ENCODE measurements at places on chromosomes 16 and 17. TPM values are rescaled to one million over a fixed set of nuclear protein-coding genes. Genes with fewer than 3 reads are reported as not detected.

Gene JUP
- 317 TPM for total RNA-seq

DNA sequence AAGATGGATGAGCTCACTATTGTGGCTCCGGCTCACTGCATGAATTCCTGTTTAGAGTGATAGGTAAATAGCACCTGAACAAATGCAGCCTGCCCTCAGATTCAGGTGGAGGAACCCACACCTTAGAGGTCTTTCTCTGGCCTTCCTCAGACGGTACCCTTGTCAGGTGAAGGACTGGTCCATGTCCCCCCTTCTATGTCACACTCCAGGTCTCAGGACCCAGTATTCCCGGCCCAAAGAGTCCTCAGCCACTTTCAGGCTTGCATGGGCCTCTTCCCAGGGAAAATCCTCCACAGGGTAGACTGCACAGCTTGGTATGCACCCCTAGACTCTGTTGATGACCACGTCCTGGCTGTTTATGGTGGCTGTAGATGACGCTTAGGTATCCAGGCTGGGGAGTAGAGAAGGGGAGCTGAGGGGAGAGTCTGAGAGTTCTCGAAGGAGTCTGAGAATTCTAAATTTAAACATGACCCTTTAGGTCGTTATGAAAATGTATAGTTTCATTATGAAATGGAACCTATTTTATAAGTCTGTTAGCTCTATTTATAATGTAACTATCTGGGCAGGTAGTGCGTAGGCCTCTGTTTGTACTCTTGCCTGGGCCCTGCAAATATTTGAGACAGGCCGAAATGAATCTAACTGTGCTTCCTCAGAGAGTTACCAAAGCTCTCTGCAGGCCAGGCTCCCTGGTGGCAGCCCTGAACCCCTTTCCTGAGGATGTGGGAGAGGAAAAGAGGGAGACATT, 32.5 kb upstream of the CCR7 start:
- no peak for DNase-seq

- no peak for DNase-seq
Observed at GRCh38 chr17:3885970-3886369, 6.9 kb downstream of the CAMKK1 start.

DNA sequence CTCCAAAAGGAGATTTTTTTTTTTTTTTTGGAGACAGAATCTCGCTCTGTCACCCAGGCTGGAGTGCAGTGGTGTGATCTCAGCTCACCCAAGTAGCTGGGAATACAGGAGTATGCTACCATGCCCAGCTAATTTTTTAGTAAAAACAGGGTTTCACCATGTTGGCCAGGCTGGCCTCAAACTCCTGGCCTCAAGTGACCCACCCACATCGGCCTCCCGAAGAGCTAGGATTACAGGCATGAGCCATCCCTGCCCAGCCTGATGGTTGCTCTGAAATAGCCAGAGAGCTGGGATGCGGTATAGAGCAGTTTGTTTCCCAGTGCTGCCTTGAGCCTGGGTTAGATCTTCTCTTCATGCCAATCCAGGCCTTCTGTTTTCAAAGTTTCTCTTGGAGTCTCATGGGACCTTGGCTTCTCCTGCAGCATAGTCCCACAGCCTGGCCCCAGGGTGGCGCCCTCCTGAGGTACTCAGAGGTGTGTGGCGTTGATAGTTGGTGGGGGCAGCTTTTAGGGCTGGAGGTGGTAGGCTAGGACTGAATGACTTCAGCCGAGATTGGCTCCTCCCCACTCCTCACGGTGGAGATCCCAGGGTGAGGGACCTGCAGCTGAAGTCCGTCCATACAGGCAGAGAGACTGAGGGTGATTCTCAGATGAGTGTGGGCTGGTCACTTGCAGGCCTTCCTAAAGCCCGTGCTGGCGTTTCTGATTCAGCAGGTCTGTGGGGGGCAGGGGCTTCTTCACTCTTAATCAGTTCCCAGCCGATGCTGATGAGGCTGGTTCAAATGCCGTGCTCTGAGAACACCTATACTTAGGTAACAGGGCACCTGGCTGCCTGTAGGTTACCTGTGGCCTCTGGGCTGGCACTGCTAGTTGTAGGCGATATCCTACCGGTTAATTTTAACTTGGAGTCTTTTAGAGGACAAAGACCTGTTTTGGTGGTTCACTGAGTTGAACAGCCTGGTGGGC, 52.0 kb downstream of the TNFRSF13B start:
- no peak for DNase-seq

GRCh38 chr17:14004927-14005620, 64.2 kb upstream of the COX10 start:
- no peak for DNase-seq

GRCh38 chr17:76115138-76115754, 11.7 kb upstream of the EXOC7 start:
- no peak for DNase-seq

- DNase-seq: no peak
Observed at GRCh38 chr16:15983898-15984297, 34.5 kb downstream of the ABCC1 start.

- DNase-seq: no peak
Observed at GRCh38 chr16:3514621-3515020, 13.8 kb downstream of the CLUAP1 start.

GRCh38 chr17:77189148-77189547, 48.4 kb downstream of the SEC14L1 start:
- DNase-seq: no peak

DNA sequence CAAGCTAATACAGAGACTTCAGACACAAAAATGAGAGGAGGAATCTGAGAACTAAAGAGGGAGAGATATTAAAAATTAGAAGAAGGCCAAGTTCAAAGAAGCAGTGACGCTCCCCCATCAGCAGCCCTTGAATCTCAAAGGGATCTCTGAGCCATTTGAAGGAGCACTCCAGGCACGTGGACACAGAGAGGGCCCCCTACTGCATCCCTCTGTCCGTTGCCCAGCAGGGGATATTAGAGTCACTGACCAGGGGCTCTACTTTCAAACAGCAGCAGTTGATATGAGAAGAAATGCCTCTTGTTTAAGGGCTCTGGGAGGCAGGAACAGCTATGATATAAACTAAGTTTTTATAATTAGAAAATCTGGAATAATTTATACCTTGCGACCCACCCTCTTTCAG, 479.0 kb upstream of the SALL1 start:
- DNase-seq: no peak

DNA sequence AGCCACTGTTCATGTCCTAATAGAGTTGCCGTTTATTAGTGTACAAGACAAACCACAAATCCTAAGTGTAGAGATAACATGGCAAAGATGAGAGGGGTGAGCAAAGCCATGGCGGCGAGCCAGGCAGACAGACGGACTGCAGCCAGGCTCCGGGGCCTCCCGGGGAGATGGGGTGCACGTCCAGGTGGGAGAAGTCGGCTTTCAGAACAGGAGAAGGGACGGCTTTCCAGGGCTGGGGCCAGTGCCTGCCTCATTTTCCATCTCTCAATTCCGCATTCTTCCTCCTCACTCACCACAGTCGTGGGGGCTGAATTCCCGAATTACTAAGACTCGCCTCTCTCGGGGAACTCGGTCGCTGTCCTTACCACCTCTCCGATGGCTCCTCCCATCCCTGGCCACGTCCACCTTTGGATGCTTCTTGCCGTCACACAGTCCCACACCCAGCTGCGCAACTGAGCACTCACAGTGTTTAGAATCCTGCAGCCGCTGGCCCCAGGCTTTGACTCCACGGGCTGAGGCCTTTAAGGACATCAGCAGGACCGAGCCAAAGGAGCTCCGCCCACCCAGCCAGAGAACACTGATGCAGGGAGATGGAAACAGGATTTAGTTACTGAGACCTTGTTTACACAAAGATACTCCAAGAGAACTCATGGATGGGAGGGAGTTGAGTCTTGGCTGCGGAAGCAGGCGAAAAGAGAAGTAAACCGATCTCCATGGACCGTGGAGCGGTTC, 59.7 kb downstream of the RNF112 start:
- peak; percentile 66 for DNase-seq

DNA sequence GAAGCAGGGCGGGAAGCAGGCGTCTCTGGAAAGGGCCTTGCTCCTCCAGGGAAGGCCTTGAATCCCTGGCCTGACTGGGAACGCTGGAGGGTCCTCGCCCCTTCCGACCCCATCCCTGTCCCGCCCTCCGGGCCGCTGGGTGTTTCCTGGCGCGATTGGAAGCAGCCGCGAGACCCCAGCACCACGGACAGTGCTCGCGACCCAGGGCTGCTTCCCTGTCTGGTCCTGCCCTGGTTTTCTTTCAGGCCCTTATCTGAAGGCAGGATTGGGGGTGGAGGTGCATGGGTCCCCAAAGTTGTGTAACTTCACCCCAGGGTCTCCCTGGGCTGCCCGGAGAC, 2.1 kb downstream of the MGAT5B start:
- no peak for DNase-seq

Gene BCAR1
- 130 TPM for total RNA-seq

- DNase-seq: no peak
Observed at GRCh38 chr16:396199-396598, 800 bp upstream of the NME4 start.

- no peak for DNase-seq
Observed at GRCh38 chr17:75364078-75364477, 41.4 kb downstream of the GRB2 start.

- DNase-seq: no peak
Observed at GRCh38 chr17:81019563-81020442, 15.1 kb upstream of the BAIAP2 start.

Gene RNF112
- total RNA-seq: 2.4 TPM

Gene VAT1L
- 3.3 TPM for total RNA-seq

GRCh38 chr16:11977376-11978041, 975 bp downstream of the SNX29 start:
- no peak for DNase-seq

DNA sequence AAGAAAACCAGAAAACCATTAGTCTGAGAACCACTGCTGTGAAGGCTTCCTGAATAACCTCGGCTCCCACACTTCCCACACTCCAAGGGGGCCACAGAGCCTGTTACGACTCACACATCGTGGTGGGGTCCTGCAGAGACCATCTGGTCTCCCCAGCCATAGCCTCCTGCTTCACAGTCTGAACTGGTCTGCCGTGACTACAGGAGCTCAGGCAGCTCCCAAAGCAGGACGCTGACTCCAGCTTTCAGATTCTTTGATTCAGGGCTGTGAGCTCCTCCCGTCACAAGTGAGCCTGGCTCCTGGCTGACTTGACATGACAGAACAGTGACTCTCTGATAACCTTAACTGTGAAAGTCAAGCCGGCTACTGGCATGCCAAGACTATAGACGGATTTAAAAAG, 37.8 kb downstream of the CYB5D2 start:
- DNase-seq: no peak

DNA sequence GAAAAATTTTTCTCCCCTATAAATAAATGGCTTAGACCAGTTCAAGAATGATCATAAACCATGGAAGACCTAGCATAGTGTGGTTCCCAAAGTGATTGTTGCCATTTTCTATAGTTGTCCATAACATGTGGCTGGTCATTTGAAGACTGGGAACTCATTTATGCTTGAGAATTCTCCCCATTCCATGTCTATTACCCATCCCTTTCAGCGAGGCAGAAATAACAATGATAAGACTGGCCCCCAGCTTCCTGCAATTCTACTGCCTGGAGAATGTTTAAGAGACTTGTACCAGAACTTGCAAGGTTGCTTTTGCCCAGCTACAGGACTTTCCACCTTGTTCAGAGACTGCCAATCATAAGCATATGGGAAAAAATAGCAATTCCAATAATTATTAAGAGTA, 146.5 kb upstream of the CDH11 start:
- no peak for DNase-seq

DNA sequence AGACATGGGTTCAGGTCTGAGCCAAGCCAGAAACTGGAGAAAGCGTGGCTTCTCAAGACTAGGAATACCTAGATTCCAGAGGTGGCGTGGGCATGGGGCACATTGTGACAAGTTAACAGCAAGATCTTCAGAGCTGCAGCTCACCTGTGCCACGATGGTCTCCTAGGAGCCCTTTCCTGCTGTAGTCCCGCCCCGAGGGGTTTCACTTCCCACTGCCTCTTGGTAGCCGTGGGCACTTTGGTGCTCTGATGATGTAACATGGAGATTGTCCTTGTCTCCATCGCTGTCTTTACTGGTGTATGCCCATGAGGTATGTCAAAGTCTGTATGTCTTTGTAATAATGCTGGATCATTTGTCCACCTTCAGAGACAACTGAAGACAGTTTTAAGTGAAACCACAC, 89.7 kb downstream of the WWOX start:
- no peak for DNase-seq

- no peak for DNase-seq
Observed at GRCh38 chr16:21590287-21590686, 9.1 kb upstream of the METTL9 start.

- peak; percentile 16 for DNase-seq
Observed at GRCh38 chr17:2691965-2692780, 19.4 kb downstream of the CLUH start.

Gene METTL9
- total RNA-seq: 90.6 TPM

GRCh38 chr16:70526403-70526802, 2.8 kb downstream of the SF3B3 start:
- DNase-seq: no peak

- no peak for DNase-seq
Observed at GRCh38 chr16:56241596-56241995, 50.3 kb downstream of the GNAO1 start.

Gene SGSH
- total RNA-seq: 43.1 TPM

Gene DYNLRB2
- total RNA-seq: not detected

Gene GP1BA
- not detected for total RNA-seq

- DNase-seq: no peak
Observed at GRCh38 chr16:1273816-1274215, 17.9 kb downstream of the TPSD1 start.

Gene PFAS
- total RNA-seq: 13.6 TPM

DNA sequence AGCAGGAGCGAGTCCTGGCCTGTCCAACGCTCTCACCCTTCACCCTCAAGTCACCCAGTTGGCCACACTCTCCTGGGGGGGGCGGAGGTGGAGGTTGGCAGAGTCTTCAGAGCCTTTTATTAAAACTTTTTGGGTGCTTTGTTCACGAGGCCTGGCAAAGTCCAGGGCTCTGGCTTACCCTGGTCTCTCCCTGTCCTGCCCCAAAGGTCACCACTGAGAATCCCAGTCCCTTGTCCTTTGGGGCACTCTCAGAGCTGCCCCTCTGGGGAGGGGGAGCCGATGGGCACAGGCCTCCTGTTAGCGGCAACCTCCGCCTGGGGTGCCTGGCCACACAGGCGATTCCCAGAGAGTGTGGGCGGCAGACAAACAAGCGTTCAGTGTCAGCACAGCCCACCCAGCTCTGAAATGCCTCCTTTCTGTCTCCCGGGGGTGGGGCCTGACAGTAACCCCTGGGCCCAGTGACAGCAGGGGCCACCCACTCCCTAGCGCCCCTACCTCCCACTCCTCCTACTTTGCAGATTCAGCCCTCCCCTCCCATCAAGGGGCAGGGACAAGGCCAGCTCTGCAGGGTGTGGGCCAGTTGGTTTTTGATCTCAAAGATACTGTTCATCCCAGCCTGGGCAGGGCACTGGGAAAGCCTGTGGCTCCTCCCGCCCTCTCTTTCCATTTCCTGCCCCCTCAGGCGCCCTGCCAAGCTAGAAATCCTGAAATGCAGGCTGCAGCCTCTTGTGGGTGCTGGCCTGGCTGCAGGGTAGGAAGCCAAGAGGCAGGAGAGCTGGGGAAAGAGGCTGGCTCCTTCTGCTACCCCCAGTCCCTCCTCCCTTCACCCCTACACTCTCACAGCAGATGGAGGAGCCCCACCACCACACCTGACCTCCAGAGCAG, 36.6 kb upstream of the EMP2 start:
- peak; percentile 93 for DNase-seq
